Natural killer cell (primary cell): ENCODE measurements at places on chromosomes 3 and 15.

- DNase-seq: no peak
Measured at GRCh38 chr3:134065252-134066157, 35.8 kb upstream of the SLCO2A1 start.

GRCh38 chr3:177144922-177145321 lies 52.4 kb downstream of the TBL1XR1 start:
- no peak for DNase-seq

DNA sequence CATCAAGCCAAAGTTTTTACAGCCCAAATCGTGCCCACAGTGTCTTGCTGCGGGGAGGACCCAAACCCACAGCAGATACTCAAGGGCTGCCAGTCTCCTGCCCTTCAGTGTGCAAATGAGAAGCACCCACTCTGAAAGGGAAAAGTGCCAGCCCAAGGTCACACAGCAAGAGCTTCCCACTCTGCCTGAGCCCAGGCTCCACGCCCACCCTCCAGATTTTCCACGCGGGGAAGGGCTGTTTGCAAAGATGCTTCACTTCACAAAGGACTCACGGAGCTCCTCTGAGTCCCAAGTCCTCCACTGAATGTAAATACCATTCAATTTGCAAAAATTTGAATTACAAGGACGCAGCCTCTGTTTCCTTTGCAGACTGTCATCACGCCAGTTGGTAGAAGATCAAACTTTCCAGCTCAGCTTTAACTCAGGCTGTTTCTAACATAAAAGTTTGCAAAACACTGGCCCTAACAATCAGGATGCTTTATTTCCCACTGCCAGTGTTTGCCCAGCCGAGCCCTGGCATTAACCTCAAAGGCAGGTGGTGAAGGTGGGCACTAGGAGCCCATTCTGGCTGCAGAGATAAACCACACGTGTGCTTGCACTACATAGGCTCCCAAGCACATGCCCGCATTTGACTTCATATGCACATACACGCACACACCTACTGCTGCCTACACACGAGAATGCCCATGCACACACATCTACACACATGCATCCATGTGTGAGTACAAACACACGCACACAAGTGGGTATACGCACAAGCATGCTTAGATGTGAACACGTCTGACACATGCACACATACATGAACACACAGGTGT lies 7.6 kb downstream of the CACNA2D2 start:
- no peak for DNase-seq

GRCh38 chr3:189587664-189588040 lies 43.5 kb upstream of the TP63 start:
- DNase-seq: no peak

- DNase-seq: no peak
Measured at GRCh38 chr3:175646865-175647264, 787.7 kb downstream of the NAALADL2 start.

GRCh38 chr3:643376-643775 lies 446.8 kb downstream of the CHL1 start:
- DNase-seq: no peak
